Erythroblast (primary cell): ENCODE measurements at places on chromosomes 2 and 18.

DNA sequence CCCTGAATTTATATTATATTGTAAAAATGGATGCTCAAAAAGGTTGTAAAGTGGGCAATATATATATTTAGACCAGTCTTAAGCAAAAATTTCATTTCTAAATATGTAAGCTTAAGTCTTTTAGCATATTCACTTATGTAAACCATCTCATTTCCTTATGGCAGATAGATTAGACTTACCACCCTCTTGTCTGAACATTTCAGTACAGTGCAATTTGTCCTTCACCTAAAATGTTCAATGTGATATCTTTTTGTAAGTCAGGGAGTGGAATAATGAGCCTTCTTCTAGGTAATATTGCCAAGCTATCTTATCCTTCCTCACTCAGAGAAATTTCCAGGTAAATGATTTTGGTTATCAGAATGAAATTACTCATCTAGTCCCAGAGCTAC lies 92.3 kb downstream of the KLF7 start:
- DNase-seq = no peak

DNA sequence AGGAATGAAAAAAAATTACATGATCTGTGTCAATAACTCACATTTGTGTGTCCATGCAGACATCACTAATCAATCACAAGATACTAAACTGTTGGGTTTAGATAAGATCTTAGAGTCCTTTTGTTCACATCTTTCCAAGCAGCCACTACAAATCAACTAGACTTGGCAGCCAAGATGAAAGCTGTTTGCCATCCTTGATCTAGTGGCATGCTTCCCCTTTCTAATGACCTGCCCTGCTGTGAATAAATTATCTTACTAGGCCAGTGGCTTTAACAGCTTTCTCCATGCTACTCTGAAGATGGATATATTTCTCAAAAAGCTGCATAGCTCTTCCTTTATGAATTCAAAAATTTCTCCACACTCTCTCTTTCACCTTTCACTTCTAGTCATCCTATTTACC lies 1338.0 kb upstream of the ACVR2A start:
- no peak for DNase-seq

GRCh38 chr2:4486971-4487370 lies 783.6 kb downstream of the DCDC2C start:
- DNase-seq = no peak

- no peak for DNase-seq
These were observed 398.2 kb upstream of the TRIB2 start for GRCh38 chr2:12318427-12319057.

- DNase-seq = no peak
These were observed 4.0 kb downstream of the IMP4 start for GRCh38 chr2:130346741-130347066.

- peak; percentile 47 for DNase-seq
These were observed 1.7 kb upstream of the POLR2D start for GRCh38 chr2:127859712-127860085.

DNA sequence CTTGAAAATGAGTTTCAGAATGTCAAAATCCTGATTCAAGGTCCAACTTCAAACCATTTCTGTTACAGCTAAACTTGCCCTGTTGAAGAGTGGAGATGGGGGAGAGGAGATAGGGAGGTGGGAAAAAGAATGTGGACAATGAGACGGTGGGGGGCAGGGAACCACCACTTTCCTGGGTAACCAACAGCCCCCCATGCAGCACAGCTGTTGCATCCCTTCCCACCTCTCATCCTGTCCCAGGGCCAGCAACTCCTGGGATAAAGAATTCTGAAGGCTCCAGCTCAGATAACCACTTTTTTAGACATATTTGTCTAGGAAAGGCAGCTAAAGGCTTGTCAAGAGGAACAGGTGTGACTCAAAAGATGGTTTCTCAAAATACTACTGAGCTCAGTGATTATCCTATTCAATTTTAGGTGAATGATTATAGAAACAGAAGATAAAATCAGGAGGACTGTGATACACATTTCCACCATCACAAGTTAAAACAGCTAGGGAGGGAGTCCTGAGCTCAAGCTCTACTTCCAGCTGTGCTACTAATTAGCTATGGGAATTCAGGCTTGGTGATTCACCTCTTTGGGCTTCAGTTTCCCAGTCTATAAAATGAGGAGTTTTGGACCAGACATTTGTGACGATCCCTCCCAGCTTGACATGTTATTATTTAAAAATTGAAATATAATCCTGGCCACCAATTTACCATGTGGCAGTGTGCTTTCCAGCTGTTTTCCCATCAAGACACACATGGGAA lies 36.3 kb downstream of the HDHD2 start:
- DNase-seq = no peak

DNA sequence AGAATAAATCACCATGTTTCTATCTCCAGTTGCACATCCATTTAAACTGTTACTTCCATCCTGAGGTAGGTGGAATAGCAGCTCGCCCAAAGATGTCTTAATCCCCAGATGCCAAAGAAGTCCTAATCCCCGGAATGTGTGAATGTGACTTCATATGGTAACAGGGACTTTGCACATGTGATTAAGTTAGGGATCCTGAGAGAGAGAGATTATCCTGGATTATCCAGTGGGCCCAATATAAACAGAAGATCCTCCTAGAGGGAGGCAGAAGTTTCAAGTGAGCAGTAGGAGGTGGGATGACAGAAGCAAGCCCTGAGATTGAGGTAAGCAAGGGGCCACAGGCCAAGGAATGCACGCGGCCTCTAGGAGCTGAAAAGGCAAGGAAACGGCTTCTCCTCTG lies 19.8 kb downstream of the CREG2 start:
- no peak for DNase-seq

GRCh38 chr2:101508636-101509035 lies 33.7 kb upstream of the RFX8 start:
- DNase-seq = no peak

GRCh38 chr2:191582355-191582754 lies 95.6 kb upstream of the NABP1 start:
- DNase-seq = no peak

- DNase-seq = peak; percentile 68
These were observed 298.3 kb downstream of the TDRD15 start for GRCh38 chr2:21422050-21422449.

DNA sequence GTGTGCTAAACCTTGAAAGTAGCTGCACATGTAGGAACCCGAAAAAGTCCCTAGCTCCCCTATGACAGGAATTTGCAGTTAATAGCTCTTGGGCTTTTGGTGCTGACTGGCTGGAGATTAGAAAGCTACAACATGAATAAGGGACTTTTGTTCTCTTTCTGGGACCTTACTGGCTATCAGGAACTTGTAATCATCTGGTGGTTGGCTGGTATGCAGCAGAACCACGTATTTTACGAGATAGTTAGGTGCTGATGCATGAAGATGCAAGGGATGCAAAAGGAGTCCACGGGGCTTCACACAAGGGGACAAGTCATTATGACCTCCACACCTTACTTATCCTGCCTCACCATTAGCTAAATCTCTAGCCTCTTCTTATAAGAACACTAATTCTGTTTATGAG lies 190.2 kb upstream of the NRXN1 start:
- no peak for DNase-seq

DNA sequence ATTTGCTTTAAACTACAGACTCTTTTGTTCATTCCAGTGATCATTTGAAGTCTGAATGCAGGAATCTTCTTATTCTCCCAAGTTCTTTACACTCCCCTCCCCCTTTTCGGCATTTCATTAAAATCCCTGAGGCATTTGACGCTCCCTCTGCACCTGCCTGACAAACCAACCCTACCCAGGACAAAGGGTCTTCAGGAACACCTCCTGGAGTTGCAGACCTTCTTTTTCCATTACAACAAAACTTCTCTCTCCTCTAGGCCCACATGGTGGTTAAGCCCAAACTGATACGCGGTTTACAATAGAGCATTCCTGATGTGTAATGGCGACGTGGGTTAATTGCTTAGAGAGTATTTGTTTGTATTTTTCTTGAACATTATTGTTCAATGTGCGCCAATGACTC lies 367.4 kb downstream of the FBXO15 start:
- DNase-seq = no peak

- DNase-seq = no peak
These were observed 183.4 kb upstream of the FN1 start for GRCh38 chr2:215619022-215619958.

DNA sequence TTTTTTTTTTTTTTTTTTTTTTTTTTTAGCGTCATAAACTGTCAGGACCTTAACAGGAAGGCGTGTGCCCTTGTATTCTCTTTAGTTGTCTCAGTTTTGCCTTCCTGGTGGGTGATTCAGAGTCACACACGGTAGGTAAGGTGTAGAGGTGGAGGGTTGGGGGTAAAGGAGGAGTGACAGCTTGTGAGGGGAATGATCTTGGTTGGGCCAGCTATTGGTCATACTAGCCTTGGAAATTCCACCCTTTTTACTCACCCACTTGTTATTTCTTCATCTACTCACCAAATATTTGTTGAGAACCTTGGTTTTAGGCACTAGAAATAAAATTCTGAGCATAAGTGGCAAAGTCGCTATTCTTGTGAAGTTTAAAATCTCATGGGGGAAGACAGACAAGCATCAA lies 22.2 kb downstream of the SMIM21 start:
- no peak for DNase-seq

DNA sequence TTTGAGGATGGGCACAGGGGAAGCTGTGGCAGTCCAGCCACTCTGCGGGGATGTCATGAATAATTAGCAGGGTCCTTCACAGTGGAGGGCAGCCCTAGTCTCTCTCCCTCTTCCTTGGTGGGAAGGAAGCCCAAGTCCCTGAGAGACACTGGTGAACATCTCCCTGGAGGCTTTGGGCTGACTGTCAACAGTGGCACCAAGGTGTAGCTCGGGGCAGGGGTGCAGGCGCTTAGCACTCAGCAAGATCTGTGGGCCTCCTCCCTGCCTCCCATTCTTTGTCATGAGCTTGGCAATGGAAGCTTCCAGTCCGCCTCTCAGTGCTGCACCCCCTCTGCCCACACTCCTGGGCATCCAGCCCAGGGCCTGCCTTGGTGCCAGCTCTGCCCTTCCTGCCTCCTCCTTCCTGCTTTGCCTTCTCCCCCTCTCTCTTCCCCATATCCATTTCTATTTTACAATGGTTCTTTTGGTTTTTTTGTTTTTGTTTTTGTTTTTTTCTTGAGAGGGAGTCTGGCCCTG lies 59.4 kb downstream of the STEAP3 start:
- DNase-seq = no peak

DNA sequence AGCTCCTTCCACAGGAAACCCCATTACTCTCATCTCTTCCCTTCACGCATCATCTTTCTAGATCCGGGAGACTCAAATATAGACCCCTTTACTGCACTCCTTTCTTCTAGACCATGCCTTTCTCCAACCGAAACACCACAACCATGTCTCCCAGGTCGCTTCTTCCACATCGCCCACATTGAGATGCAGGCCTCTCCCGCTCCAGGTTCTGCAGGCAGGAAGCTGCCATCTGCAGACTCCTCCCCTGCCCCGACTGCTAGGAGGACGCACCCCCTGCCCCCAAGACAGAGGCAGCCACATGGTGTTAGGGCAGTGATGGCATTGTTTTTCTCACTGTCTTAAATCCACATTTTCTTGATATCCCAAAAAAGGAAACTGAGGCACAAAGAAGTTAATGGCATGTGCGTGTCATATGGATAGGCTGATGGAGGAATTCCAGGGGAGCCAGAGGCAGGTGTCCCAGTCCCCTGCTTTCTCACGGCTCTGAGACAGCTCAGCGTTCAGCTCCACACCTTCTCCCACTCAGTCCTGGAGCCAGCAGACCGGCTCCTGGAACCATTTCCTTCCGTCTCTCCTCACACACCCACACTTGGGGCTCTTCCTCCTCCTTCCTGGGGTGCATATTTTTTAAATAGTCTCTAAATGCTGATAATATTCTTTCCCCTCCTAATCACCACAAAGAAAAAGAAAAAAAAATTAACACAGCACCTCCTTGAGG lies 438.4 kb downstream of the EIPR1 start:
- no peak for DNase-seq

- DNase-seq = no peak
These were observed 114.9 kb upstream of the SIX3 start for GRCh38 chr2:44826601-44827000.

GRCh38 chr2:51231071-51231470 lies 199.1 kb upstream of the NRXN1 start:
- DNase-seq = no peak

GRCh38 chr2:188272121-188272520 lies 19.6 kb upstream of the GULP1 start:
- DNase-seq = no peak

GRCh38 chr2:239291475-239292350 lies 109.1 kb downstream of the HDAC4 start:
- no peak for DNase-seq

DNA sequence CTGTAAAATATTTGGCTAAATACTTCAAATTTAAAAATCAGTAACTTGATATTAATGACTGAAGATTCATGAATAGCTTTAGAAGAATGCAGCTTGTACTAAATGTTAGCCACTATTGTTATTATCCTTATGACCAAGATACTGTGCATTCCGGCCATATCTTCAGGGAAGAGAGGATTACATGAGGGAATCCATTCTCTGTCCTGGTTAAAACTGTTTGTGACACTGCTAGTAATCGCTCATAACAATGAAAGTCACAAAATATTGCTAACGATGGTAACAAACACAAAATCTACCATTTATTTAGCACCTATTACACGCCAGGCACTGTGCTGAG lies 217.7 kb downstream of the PRKCE start:
- no peak for DNase-seq

DNA sequence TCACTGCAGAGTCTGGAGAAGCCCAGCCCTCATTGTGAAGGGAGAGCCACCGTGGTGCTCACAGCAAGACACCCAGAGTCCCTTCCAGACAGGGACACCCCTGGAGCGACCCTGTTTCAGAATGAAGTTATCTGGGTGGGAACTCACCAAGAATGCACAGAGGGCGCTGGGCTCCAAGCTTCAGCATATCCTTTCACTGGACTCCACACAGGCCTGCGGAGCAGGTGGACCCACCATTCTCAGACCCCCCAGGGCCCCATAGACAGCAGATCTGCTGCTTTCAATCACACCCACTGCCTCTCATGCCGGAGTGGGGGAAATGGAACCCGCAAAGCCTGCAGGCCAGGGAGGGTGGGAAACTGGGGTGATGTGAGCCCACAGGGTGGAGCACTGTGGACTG lies 87.8 kb downstream of the RRM2 start:
- DNase-seq = no peak

DNA sequence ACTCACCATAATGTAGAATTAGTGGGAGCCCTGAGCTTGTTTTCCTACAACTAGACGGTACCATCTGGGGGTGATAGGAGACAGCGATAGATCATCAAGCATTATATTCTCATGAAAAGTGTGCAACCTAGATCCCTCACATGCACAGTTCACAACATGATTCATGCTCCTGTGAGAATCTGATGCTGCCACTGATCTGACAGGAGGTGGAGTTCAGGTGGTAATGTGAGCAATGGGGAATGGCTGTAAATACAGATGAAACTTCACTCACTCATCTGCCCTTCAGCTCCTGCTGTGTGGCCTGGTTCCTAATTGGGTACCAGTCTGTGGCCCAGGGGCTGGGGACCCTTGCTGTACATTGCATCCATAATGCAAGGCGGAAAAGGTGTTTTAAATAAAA lies 60.7 kb downstream of the USP34 start:
- no peak for DNase-seq

- no peak for DNase-seq
These were observed 524.0 kb downstream of the SOX11 start for GRCh38 chr2:6216234-6216633.

GRCh38 chr2:180461761-180462160 lies 454.7 kb upstream of the CWC22 start:
- no peak for DNase-seq
